ENCODE measurements at places on chromosomes 3 and 15. TPM values are rescaled to one million over a fixed set of nuclear protein-coding genes. Genes with fewer than 3 reads are reported as not detected.
A peak's percentile ranks its signal among the peaks of the same experiment; 100 is the strongest.

DNA sequence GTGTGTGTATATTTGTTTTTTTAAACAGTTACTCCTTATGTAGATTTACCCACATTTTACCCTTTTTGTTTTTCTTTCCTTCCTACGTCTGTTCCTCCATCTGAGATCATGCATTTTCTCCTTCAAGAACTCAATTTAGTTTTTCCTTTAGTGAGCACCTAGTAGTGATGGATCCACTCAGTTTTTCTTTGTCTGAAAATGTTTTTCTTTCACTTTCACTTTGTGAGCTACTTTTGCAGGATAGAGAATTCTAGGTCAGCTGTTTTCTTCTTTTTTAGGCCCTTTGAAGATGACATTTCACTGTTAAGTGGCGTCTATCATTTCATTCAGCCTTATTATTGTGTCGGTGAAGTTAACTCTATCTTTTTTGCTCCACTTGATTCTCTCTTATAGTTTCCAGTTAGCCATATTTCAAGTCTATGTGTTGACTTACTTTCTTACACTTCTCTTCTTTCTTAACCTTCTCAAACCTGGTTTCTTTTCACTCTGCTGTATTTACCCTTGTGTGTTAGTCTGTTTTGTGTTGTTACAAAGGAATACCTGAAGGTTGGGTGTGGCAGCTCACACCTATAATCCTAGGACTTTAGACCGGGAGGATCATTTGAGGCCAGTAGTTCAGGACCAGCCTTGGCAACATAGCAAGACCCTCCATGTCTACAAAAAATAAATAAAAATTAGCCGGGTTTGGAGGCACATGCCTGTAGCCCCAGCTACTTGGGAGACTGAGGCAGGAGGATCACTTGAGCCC, 55.8 kb downstream of the PRKCI start:
- no peak for DNase-seq

GRCh38 chr3:31432897-31433678, 99.6 kb upstream of the STT3B start:
- no peak for DNase-seq

DNA sequence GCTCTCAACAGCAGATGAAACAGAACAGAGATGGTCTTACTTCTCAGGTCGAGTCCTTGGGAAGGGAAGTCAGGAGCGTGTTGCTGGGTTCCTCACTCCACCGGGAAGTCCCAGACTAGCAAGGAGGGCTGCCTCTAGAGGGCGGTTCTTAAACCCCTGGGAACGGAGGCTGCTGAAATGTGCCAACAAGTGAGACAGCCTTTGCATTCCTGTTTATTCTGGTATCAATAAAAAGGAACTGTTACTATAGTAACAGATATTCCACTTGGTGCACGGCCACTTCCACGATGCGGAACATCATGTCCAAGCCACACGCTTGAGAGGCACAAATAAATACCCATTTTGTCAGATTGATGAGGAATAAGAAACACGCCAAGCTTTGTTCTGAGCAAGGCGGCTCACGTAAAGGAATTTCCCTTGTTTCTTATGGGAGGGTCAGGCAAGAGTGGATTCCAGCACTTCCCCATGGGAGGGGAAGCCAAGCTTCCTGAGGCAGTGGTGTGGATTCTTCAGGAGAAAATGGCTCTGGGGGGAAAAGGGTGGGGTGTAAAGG, at the start of gene FAM107A:
TSS of gene FAM107A (minus strand) at position 123 of the 553 bp plus-strand sequence. CDS start 7,531 bp downstream, outside the sequence.
- DNase-seq, result no peak

- DNase-seq, result no peak
These were observed 1.5 kb downstream of the CHSY1 start for GRCh38 chr15:101250341-101250831.

- DNase-seq, result no peak
These were observed 5.9 kb upstream of the PPP1R2 start for GRCh38 chr3:195548987-195549386.

- no peak for DNase-seq
These were observed 118.4 kb downstream of the CTNNB1 start for GRCh38 chr3:41317718-41318117.

- DNase-seq, result no peak
These were observed 136.4 kb upstream of the NDN start for GRCh38 chr15:23823508-23823907.

DNA sequence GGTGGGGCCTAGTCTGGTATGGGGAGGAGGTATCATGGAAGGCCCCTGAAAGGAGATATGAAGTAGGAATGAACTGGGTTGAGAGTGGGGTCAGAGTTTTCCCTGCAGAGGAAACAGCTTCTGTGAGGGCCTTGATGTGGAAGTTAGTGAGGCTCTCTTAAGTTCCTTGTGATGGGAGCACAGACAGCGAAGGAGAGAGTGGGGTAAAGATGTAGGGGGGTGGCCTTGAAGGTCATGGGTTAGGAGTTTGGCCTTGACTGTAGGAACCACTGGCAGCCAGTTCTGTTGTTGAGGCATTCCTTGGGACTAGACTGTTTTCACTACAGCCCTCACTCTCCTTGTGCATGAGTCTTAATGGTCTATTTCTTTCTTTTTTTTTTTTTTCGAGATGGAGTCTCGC, 77.8 kb upstream of the NMNAT3 start:
- DNase-seq, result no peak

TTC21A gene
- total RNA-seq, result 8.3 TPM

YEATS2 gene
- 49.4 TPM for total RNA-seq

KIF15 gene
- 60.6 TPM for total RNA-seq

TSPAN3 gene
- total RNA-seq, result 20.9 TPM

LARP6 gene
- total RNA-seq, result not detected

GRCh38 chr3:10774825-10775224, 41.2 kb upstream of the SLC6A11 start:
- DNase-seq, result peak; percentile 3

DNA sequence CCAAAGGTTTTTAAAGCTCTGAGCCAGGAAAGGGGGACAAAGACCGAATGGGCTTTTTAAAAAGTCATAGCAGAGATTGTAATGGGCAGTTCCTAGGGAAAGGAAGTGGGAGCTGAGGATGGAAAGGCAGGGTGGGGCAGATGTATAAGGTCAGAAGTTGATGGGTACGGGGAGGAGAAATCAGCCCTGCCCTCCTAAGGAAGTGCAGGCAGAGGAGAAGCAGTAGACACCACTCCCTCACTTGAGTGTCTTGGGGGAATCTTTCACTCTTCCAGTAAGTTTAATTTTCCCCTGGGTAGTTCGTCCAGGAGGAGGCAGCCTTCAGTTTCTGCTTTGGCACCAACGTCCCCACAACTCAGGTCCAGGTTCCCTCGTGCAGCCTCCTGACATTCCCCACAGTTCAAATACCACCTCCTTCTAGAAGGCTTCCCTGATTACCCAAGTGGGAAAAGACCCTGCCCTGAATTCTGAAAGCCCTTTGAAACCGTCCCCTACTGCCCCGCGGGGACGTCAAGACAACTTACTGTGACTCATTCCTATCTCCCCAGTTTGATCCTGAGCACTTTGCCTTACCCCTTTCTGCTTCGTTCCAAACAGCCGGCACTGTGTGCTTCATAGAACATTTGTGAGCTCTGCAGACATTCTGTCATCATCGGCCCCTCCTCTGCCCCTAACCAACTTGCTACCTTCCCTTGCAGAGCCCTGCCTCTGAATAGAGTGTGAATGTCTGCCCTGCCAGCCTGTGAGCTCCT, 14.3 kb upstream of the SRP14 start:
- DNase-seq, result peak; percentile 8

DNA sequence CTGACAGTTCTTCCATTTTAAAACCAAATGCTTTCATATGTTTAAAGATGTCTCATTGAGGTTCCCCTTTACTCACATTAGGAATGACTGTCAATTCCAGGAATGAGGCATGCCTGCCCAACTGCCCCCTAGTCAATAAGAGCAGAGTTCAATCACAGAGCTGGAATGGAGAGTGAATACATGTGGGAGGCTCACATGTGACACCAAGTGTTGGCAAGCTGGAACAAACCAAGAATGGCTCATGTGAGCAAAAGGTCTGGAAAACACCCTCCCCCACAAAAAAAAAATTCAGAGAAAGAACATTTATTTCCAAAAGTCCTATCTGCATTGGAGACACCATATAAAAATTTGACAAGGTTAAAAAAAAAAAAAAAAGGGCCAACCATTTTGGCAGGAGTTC, 3.7 kb downstream of the PBRM1 start:
- DNase-seq, result no peak

- no peak for DNase-seq
These were observed 253.3 kb upstream of the TBC1D5 start for GRCh38 chr3:17995769-17996168.

IL16 gene
- 144 TPM for total RNA-seq

DNA sequence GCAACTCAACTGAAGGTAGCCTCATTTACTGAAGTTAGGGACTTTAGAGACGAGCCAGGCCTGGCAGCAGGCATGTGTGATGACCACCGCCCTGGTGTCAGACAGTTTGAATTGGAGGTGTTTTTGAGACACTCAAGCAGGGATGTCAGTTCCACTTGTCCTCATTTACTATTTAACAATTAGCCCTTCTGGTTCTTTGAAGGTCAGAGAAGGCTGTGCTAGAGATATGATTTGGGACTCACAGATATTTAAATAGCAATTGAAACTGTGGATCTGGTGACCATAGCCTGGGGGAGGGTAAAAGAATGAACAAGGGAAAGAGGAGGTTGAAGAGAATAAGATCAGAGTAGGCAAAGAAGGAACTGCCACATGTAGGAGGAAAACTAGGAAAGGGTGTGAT, 74.6 kb downstream of the REC114 start:
- no peak for DNase-seq

ZIC4 gene
- not detected for total RNA-seq

ACP3 gene
- not detected for total RNA-seq

SLC6A20 gene
- total RNA-seq, result not detected

DNA sequence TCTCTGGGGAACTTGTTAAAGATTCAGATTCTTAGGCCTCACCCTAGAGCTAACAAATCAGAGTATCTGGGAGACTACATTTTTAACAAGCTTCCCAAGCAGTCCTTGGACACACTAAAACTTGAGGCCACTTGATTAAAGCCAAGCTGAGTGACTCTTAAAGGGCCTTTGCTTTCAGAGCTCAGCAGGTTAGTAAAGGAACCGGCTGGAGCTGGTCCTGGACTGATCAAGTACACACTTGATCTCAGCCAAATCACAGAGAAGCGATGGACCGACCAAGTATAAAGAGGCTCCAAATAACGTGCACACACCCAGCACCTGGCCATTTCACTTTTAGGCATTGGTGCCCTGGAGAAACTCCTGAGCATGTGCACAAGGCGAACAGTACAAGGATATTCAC, 12.9 kb upstream of the TM6SF1 start:
- no peak for DNase-seq

ALG3 gene
- 38.7 TPM for total RNA-seq

GRCh38 chr15:40285151-40285550, 2.3 kb upstream of the ANKRD63 start:
- DNase-seq, result no peak

- no peak for DNase-seq
These were observed 118.7 kb upstream of the PTPRG start for GRCh38 chr3:61442696-61443095.

DNA sequence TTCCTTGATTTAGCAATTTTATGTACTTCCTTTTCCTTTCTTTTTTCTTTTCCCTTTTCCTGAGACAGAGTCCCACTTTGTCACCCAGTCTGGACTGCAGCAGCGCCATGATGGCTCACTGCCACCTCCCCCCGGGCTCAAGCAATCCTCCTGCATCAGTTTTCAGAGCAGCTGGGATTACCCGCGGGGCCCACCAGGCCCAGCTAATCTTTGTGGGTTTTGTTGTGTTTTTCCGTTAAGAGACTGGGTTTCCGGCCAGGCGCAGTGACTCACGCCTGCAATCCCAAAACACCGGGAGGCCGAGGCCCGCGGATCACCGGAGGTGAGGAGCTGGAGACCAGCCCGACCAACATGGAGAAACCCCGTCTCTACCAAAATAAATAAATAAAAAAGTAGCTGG, 17.7 kb downstream of the GOLGA8S start:
- no peak for DNase-seq

DNA sequence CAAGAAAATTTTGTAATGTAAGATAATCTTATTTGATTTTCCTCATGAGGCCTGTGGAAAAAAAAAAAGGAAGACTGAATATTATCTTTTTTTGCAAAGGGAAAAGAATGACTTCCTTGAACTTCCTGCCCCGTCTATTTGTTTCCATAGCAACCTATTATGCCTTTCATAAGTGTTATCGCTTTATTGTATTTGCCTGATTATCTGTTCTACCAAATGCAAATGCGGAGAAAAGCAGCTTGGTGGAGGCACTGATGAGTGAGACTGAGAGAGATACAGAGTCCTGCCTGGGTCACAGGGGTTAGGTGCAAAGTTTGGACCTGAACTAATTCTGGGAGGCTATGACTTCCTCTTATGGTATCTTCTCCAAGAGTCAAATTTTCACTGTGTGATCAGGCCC, 334.0 kb upstream of the KCNMB2 start:
- no peak for DNase-seq

GRCh38 chr15:74870436-74871215, 2.5 kb downstream of the SCAMP2 start:
- DNase-seq, result no peak

- DNase-seq, result no peak
These were observed 42.7 kb downstream of the EXOG start for GRCh38 chr3:38538773-38539353.

MAGEL2 gene
- not detected for total RNA-seq

GRCh38 chr3:24299806-24300626, 194.6 kb downstream of the THRB start:
- DNase-seq, result no peak

Measured in activated CD8-positive, alpha-beta memory T cell treated with anti-CD3 and anti-CD28 coated beads, Interleukin-2, amount 10 ng/mL, durations not matched to agents 7 days and 5 days (primary cell).